ENCODE measurements at places on chromosomes 2 and 18. TPM values are rescaled to one million over a fixed set of nuclear protein-coding genes. Genes with fewer than 3 reads are reported as not detected.
A peak's percentile ranks its signal among the peaks of the same experiment; 100 is the strongest.

DNA sequence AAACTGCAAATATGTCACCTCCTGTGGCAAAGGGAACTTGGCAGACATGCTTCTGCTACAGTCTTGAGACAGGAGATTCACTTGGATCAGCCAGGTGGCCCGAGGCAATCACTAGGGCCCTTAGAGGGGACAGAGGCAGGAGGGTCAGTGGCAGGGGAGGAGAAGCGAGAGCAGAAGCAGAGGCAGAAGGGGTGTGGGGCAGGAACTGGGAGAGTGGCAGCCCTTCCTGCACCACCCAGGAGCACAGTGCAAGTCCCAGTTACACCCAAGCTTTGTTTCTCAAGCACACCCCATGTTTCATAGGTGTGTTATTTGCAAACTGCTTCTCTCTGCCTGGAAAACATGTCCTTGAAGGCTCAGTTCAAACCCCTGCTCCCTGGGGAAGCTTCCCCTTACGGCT is 309.7 kb upstream of the MYT1L start:
- no peak for DNase-seq

- DNase-seq, result no peak
Measured at GRCh38 chr2:143192106-143192505, 62.9 kb downstream of the ARHGAP15 start.

GRCh38 chr2:187873132-187873531 is 318.9 kb upstream of the TFPI start:
- no peak for DNase-seq

- no peak for DNase-seq
Measured at GRCh38 chr2:229523663-229524062, 190.7 kb downstream of the DNER start.

DNA sequence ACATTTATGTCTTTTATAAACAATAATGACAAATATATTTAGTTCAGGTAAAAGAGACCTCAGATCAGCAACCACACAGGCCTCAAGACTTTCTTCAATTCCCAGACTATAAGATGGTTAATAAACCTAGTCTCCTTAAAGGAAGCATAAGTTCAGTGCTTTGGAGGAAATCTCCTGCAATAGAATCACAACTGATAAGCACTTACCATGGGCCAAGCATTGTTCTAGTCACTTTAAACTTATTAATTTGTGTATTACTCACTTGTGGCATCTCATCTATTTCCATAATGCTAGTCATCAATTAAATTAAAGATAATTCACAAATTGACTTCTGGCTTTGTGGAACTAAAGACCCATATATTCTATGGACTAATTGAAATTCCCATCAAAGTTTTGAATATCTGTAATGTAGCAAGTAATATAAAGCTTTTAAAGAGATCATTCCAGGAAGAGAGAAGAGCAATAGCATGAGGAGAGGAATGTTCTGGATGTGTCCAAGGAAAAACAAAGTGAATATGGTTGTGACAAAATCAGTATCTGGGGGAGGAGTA is 42.2 kb downstream of the COL3A1 start:
- DNase-seq, result peak; percentile 32

DNA sequence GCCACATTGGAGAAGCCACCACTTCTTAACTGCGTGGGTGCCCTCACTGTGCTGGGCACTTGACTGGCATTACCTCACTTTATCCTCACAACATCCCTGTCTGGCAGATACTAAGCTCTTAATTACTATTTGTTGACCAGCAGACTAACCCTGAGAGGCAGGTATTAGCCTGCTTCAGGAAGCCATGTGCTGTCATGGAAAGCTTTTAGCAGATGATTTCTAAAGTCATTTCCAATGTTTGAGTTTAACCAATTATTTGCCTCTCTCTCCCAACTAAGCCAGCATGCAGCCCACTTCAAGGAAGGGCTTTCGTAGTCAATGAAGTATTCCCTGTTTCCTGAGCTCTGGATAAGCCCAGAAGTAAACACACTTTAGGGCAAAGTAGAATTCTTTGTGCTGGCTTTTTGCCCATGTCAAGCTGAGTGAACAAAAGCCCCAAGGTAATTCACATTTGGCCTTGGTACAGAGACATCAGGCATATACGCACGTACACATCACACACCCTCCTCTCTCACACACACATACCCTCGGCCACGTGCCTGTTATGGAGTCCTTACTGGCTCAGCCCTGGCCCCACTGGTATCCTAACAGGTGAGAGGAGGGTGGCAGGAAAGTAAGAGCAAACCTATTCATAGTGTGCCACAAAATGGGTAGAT is 108.6 kb downstream of the C1D start:
- no peak for DNase-seq

- DNase-seq, result peak; percentile 92
Measured at GRCh38 chr18:498931-499775, 1.3 kb downstream of the COLEC12 start.

GRCh38 chr2:17160594-17160993 is 357.6 kb downstream of the RAD51AP2 start:
- DNase-seq, result no peak

GRCh38 chr2:240400371-240401161 is 34.9 kb upstream of the GPC1 start:
- no peak for DNase-seq

DNA sequence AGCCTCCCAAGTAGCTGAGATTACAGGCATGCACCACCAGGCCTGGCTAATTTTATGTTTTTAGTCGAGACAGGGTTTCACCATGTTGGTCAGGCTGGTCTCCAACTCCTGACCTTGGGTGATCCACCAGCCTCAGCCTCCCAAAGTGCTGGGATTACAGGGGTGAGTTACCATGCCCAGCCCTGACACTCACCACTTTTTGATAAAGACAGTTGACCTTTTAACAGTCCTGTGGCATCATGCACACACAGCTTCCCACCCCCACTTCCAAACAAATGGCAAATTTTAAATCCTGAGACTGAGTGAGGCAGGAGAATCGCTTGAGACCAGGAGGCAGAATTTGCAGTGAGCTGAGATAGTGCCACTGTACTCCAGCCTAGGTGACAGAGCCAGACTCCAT is 6.2 kb upstream of the DNAJB2 start:
- peak; percentile 50 for DNase-seq

DNA sequence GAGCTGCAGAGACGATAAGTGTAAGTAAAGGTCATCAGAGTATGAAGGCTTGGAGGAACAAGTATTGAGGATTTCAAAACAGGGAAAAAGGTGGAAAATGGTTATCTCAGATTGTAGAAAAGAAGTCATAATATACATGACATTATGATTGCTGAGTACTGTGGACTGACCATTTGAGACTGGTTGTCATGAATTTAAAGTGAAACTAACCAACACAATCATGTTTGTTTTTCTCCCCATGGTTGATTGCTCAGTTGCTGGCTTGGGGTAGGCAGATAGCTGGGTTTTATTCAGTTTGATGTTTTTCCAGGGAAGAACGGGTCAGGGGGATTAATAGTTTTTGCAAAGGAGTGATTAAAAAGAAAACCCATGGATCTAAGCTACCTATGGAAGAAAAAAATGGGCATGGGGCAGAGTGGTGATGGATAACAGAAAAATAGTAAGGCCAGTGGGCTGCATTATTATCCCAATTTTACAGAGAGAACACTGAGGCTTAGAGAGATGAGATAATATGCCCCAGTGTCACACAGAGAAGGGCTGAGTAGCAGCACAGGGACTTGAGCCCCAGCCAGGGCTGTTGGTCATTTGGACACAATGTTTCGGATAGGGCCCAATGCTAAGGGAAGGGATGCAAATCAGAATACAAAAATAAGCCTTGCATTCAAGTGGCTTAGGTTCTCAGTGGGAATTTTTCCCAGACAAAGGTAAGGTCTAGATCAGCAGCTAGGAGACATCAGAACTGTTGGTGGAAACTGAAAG is 885.7 kb downstream of the DCC start:
- DNase-seq, result no peak

DNA sequence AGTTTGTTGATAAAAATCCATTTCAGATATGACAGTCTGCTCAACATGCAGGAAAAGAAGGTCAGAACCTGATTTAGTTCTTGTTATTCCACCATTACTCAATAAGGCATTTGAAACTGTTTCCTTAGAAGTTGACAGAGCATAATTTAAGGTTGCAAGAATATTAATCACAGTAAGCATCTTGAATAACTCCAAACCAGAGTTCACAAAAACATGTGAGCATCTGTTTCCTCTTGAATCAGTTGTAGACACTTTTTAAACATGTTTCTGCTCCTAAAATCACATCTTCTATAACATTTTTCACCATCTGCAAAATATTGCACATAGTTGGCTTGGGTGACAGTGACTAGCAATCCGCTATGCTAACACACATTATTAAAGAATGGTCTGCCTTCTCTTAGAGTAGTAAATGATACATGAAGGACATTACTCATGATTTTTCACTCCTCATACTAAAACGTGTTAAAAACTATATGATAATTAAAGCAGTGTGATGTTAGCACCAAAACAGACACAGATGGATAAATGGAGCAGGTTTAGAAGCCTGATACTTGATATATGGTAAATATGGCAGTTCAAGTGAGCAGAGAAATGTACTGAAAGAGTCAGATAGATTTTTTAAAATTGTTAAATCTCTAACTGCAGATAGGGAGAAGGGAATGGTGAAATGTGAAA is 30.3 kb downstream of the AKAIN1 start:
- no peak for DNase-seq

DNA sequence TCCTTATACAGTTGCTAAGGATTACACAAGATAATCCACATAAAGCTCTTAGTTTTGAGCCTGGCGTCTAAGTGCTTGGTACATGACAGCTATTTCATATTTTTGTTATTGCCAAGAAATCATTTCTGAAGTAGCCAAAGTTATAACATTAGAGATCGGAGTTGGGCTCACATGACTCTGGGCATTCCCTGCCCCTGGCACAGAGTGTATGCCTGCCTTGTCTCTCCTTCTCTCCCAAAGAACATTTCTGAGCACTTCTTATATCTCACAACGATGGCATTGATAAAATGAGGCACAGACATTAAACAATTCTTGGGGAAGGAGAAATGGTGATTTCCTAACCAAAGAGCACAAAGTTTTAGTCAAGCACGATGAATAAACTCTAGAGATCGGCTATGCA is 87.7 kb upstream of the DDX18 start:
- DNase-seq, result no peak

- DNase-seq, result no peak
Measured at GRCh38 chr2:149161481-149162225, 123.2 kb downstream of the LYPD6B start.

DNA sequence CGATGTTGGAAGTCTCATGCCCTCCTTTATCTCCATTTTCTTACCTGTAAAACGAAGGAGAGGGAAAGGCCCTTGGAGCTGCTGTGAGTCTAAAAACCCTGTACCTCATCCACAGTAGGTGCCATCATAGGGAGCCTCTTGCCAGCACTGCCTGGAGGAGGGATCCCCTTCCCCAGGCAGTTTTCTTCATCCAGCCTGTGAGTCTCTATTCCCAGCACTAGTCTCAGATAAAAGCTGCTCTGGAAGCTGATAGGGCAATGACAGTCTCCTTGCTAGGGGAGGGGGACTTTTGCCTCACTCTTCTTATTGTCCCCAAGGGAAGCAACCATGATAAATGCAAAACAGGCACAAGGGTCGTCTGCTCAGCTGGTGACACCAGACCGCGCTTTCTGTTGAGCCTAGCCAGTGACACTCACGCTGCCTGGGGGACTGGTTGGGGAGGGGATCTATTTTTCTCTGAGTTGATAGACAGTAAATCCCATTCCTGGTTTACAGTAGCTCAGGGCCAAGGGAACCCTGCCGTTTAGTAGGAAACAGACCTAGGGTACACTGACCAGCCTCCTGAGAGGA is 139.5 kb upstream of the NABP1 start:
- DNase-seq, result no peak

GRCh38 chr2:164066095-164066494 is 330.3 kb upstream of the FIGN start:
- DNase-seq, result no peak

- no peak for DNase-seq
Measured at GRCh38 chr2:11764359-11764758, 17.9 kb downstream of the LPIN1 start.

- peak; percentile 69 for DNase-seq
Measured at GRCh38 chr2:1645761-1646476, 98.4 kb downstream of the PXDN start.

DNA sequence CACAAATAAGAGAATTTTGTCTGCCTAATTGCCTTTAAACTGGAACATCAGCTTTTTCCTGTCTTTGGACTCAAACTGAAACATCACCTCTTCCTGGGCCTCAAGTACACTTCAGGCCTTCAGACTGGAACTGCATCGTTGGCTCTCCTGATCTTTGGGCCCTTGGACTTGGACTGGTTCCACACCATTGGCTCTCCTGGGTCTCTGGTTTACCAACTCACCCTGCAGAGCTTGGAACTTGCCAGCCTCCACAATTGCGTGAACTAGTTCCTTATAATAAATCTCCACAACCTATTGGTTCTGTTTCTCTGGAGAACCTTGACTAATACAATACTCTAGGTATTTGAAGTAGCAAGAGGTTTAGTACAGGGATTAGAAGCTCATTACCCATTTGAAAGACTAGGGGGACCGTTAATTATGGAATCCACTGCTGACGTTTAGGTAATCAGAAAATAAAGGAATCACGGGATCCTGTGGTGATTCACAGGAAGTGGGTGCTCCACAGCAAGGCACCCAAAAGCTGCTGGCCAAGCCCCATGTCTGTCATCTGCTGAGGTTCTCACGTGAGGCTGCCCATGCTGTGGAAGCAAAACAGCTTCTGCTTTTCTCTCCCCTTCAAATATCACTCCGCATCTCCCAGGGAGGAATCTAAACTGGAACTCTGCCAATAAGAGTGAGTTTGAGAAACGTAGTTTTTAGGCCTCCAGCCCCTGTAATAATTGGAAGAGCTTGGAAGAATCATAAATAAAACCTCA is 20.0 kb upstream of the SGPP2 start:
- no peak for DNase-seq

DNA sequence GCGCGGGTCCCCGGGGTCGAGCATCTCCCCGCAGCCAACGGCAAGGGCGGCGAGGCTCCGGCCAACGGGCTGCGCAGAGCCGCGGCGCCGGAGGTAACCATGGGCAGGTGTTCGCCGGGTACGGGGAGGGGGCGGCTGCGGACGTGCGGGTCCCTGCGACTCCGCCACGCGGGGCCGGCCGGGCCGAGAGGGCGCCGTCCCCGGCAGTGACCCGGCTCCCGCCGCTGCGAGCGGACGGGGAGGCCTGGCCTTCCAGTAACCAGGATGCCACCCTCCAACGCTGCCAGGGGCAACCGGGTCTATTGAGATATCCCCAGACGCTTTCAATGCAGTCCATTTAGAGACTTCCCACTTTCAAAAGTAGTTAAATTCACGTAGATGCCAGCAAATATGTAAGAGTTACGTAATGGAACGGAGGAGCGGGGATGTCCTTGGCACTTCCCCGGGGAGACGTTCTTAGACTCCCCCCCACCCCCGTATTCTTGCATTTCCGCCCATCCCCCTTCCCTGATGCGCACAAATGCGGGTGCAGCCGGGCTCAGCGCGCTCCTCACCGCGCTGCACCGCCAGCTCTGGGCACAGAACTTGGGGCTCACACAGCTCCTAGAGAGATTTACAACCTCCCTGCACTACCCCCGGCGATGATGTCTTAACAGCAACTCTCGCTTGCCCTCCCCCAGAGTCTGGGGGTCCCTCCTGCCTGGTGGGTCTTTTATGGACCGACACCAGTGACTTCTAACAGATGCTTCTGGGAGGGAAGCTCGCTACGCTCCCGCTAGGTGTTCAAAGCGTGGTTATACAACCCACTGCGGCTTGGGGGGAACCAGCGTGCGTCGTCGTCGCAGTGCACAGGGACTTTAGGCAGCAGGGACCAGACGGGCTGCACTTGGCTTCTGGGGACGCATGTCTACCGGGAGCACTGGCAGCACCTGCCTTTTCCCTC is 657 bp downstream of the SGPP2 start:
- no peak for DNase-seq

The PSMA8 gene
- total RNA-seq, result not detected

The LRRTM1 gene
- not detected for total RNA-seq

The UGT1A10 gene
- not detected for total RNA-seq

The HMSD gene
- 1.3 TPM for total RNA-seq

The IMPACT gene
- 25.8 TPM for total RNA-seq

The CTAGE1 gene
- total RNA-seq, result 0.43 TPM
